ENCODE measurements at places on chromosomes 11 and 22.

- DNase-seq, result no peak
These were observed 381.2 kb downstream of the MN1 start for GRCh38 chr22:27420195-27420816.

- no peak for DNase-seq
These were observed 138.8 kb downstream of the RCN1 start for GRCh38 chr11:32229576-32230240.

GRCh38 chr22:48145738-48146137 is 1383.3 kb downstream of the TBC1D22A start:
- DNase-seq, result no peak

GRCh38 chr11:117064275-117064674 is 34.0 kb downstream of the SIK3 start:
- no peak for DNase-seq

- DNase-seq, result no peak
These were observed 65.2 kb downstream of the WNT7B start for GRCh38 chr22:45911601-45912271.

DNA sequence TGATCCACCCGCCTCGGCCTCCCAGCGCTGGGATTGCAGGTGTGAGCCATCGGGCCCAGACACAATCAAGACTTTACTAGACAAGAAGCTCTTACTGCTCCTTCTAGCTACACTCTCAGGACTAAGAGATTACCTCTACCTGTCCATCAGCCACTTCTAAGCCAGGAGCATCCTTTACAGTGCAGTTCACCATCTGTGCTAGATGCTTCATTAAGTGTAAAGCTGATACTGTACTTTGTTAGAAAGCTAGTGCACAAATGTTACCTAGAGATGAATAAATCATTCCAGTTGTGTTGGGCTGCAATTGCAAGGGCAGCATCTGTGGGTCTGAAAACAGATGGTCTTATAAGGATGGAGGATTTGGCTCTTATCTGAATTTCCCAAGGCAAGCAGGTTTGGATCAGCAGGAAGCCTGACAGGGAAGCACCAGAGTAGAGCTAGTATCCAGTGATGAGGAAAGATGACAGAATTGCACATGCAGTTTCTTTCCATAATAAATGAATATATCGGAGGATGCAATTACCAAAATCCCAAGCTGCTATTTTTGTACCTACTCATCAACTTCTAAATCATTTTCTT is 58.3 kb downstream of the FAM168A start:
- no peak for DNase-seq

DNA sequence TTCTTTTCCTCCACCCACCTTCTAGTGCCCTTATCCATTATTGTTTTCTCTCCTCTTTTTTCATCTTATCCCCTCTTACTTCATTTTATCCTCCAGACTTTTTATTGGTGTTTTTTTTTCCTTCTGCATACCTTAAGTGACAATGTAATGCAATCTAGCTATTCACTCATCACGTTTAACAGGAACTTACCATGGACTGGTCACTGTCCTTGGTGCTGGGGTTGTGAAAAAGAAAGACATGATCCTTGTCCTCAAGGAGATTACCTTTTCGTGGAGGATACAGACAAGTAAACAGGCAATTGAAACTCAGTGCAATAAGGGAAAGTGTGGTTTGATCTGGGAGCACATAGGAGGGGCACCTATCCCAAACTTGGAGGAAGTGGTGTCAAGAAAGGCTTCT is 20.7 kb downstream of the SYT9 start:
- no peak for DNase-seq

- no peak for DNase-seq
These were observed 4.7 kb upstream of the MRPL17 start for GRCh38 chr11:6687876-6688275.

- DNase-seq, result no peak
These were observed 140.0 kb downstream of the NECTIN1 start for GRCh38 chr11:119589001-119589400.

DNA sequence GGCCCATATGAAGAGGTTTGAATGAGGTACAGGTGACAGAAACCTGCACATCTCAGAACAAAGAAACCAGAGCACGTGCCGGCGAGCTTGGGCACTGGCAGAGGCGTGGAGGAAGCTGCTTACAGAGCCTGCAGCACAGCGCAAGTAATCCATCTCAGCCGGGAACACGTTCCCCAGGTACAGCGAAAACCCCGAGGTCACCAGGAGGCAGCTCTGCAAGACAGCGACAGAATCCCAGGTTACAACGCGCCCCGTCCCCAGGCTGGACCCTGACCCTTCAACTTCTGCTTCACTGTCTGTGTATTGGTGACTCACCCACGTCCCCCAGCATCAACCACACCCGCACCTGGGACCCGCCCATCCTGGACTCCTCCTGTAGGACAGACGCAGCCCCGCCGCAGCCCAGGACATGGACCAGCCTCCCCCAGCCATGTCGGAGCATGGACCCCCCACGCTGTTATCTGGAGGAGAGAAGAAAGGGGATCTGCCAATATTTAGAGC is 2.2 kb downstream of the MLC1 start:
- DNase-seq, result no peak

- no peak for DNase-seq
These were observed 462.9 kb downstream of the RAB38 start for GRCh38 chr11:87712391-87712790.

DNA sequence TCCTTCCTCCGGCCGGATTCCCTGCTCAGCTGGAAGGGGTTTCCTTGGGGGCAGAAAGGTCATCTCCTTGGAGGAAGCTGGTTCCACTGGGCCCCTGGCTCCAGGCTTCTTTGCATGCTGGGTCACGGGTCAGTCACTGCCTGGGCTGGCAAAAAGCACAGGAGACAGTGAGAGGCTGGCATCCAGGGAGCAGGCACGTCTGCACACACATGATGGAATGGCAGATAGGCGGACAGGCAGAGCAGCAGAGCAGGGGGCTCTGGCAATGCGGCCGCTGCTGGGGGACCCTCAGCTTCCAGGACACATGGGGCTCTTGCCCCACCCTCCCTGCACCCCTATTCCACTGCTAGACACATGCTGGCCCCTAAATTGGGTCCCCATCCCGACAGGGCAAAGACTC is 40.4 kb downstream of the C11orf58 start:
- DNase-seq, result no peak

DNA sequence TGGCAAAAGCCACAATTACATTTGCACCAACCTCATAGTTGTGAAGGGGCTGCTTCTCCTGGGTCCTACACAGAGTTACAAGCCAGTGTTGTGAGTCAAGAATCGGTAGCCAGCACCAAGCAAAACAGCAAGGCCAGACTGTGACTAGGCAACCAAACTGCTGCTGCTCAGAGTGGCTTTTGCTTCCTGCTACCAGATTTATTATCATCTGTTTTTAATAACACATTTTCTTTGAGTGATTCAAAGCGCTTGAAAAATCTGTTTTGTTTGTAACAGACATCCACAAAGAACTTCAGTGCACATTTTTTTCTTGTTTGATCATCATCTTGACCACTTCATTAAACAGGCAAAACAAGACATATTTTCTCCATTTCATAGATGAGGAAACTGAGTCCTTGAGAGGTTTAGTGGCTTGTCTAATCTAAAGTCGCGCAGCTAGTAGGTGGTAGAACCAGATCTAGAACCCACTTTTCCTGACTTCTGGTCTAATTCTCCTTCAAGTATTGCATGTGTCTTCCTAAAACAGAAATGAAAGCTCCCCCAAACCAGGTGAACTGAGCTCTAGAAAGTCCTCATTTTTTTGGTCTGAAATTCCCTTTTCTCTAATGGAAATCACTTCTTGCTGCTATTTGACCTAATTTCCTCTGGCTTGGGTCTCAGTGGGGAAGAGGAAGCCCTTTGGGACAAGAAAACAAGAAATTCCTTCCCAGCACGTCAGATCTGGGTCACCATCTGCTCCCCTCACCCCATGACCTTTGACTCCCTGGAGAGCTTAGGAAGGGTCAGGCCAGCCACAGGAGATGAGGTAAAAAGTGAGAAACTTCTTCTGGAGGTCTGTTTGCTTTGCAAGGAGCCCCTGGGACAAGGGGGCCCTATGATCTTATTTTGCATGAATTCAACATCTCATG is 39.9 kb downstream of the CWC15 start:
- DNase-seq, result no peak

GRCh38 chr22:39471381-39472141 is 14.7 kb downstream of the MGAT3 start:
- DNase-seq, result no peak

DNA sequence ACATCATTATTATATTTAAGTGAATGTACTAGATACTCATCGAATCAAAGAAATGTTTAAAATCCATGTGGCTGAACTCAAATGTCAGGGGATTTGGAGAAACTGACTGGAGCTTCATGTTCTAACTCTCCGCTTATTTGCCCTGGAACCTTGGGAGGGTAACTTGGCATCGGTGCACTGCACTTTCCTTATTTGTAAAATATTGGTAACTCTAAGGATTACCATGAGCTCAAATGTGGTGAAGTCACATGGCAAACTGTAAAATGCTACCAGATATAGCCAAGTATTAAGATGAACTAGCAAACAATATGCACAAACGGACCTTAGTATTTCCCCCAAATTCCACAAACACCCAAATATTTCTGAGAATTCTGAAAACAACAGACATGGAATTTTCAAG is 75.6 kb downstream of the ETS1 start:
- no peak for DNase-seq

DNA sequence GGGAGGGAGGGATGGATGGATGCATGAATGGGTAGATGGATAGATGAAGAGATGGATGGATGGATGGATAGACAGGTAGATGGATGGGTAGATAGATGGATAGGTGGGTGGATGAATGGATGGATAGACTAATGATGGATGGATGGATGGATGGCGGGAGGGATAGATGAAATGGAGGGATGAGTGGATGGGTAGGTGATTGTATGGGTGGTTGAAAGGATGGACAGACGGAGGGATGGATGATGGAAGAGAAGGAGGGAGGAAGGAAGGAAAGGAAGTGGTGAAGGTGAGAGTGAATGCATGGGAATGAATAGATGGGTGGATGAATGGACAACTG is 3.7 kb upstream of the TNNT3 start:
- no peak for DNase-seq

DNA sequence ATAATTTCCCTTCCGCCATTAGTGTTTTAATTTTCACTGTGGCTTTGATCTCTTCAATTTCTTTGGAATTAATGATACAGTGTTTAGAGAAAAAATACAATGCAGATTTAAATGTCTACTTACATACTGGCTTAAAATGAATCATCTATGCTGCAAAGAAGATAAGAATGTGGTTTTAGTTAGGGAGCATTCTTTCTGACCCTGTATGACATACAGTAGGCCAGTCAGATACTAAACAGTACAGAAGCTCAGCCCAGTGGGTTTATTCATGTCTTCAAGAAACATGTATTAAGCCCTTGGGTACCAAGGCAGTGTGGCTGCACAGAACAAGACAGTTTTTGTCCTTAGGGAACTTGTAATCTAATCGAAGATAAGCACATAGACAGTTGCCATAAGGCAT is 268.8 kb downstream of the DDX10 start:
- no peak for DNase-seq

DNA sequence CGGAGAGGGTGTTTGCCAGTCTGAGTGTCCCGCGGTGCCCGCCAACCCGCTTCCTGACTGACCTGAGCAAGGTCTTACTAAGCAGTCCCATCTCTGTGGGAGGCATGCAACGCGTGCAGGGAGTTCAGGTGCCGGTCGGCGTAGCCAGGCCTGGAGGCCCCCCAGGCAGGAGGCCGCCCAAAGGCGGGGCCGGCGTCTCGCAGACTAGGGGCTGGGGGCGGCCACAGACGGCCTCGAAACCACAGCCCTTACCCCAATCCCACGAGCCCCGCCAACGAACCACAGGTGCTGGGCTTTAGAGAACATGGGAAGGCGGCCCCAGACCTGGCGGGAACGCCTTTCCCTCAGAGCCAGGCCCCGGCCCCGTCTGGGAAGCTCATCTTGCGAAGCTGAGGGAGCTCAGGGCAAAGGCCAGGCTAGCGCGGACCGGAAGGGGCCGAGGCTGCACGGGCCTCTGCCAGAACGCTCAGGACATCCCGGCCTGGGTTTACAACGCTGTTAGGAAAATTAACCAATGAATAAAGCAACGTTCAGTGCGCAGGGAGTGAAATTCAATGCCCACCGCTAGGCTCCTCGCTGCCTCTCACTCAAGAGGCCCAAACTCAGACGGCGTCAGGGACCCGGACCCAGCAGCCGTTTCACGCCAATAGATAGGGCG is 2.1 kb upstream of the MTFP1 start:
- no peak for DNase-seq

- DNase-seq, result no peak
These were observed 26.9 kb upstream of the LDHA start for GRCh38 chr11:18367431-18367830.

DNA sequence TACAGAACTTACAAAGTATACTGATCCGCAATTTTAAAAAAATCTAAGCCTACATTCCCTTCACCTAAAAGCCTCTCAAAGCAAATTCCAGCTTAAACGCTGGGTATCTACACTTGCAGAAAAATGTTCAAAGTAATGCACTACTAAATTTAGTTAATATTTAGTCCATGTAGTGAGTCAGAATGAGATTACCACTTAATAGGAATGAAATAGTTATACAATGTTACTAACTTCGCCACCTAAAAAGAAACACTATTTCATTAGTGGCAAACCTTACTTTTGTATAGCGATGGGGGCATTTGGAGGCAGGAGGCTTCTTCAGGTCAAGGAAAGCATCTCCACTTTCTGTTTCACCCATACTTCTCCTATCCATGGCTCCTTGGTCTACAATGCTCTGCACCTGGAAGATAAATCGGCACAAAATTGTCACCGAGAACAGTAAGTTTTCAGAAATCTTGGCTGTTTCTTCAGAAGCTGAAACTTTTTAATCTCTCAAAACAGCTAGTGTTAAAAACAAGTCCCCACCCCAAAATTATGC is 1.2 kb downstream of the EIF4ENIF1 start:
- no peak for DNase-seq

DNA sequence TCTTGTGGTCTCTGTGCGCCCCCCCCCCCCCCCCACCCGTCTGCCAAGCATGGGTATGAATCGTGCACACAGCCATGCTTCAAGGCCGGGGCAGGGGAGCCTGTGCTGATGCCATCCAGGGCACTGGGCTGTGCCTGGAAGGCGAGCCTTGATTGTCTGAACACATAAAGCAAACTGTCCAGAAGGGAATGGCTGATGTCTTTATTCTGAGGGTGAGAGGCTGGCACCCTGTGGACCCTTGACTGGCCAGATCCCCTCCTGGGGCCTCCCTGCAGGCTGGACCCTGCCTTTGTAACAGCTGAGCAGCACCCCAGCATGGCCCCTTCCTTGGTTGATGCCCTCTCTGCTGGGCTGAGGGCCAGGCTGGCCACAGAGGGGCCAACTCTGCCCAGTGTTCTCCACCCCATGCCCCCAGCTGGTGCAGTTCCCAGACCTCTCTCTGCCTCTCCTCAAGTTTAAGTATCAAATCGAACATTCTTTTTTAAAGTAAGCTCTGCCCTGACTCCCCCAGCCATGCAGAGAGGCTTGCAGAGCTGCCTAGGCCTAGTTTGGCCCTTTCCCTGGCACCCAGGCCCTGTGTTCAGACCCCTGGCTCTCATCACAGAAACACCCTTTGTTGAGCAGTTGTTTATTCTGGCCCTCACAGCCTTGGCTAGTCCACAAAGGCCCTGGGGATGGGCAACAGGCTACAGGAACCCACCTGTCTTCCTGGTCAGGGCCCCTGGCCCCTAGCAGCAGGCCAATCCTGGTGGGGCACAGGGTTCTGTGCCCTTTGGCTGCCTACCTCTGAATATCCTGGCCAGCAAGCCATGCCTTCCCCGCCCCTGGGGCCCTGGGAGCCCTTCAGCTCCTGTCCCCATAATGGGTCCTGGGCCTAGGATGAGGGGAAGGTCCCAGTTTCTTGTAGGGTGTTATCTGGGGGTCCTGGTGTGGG is 3.9 kb upstream of the RANBP1 start:
- no peak for DNase-seq

- no peak for DNase-seq
These were observed 4.7 kb downstream of the TANGO2 start for GRCh38 chr22:20025401-20026203.

- DNase-seq, result no peak
These were observed 105.1 kb downstream of the FBXO7 start for GRCh38 chr22:32579529-32580220.
